ENCODE measurements at places on chromosomes 16 and 17.

GRCh38 chr16:76577003-76577402, 299.8 kb downstream of the CNTNAP4 start:
- DNase-seq, result no peak

GRCh38 chr16:14562691-14563491, 67.2 kb downstream of the PARN start:
- DNase-seq, result no peak

- no peak for DNase-seq
Measured at GRCh38 chr17:67717192-67717623, 528 bp upstream of the NOL11 start.

- no peak for DNase-seq
Measured at GRCh38 chr16:56988161-56988947, 1.0 kb upstream of the NLRC5 start.

DNA sequence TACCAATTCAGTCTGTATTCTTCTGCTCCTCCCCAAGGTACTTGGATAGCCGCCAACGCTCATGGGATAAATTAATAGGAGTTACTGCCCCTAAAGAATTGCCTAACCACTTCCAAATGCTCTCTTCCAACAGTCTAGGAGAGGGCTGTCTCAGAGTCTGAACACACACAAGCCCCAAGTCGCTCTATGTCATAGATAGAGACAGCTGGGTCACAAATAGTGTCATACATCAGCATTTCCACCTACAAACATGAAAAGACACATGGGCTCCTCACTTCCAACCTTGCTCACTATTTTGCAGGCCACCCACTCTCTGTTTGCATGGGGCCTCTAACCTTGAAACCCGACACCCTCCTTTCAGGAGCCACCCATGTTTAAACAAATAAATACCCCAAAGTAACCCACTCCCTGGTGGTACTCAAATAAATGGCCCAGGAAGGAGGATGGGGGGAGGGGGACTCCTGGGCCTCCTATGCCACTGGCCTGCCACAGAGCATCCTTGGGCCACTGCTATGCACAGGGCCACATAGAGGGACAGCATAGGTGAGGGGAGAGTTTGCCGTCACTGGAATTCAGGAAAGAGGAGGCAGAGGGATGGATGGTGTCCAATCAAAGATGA, 265.9 kb downstream of the SOX9 start:
- no peak for DNase-seq

DNA sequence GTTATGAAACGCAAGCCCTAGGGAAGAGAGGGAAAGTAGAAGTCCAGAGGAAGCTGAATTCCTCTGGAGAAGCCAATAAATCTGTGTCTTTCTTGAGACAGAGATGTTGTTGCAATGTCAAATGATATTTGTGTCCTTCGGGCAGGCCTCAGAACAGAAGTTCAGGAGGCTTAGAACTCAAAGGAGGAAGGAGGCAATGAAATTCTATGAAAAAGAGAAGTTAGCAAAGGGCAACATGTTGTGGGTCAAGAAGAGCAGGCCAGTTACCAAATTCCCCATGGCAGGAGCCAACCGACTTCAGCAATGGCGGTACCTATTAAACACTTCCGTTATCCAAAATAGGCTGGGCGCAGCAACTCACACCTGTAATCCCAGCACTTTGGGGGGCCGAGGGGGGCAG, 109.0 kb upstream of the DHX40 start:
- no peak for DNase-seq

- no peak for DNase-seq
Measured at GRCh38 chr17:6165806-6166205, 95.6 kb downstream of the WSCD1 start.
